ENCODE measurements at places on chromosomes 5 and 9.
A peak's percentile ranks its signal among the peaks of the same experiment; 100 is the strongest.

DNA sequence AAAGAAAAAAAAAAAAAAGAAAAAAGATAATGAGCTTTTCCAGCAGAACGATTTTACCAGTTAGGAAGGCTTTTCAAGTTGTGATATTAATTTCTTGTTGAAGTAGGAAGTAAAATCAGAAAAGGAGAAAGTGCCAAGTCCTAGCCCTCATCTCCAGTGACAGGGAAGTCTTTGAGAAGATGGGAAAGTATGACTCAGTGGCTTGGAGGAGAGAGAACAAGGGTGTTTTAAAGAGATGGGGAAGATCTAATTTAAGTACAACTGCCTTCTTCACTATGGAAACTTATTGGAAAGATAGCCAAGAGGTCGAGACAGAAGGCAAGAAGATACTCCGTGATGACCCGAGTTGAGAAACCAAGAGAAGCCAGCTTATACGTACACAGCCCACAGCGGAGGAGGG is 22.6 kb downstream of the FGF1 start:
- no peak for DNase-seq

DNA sequence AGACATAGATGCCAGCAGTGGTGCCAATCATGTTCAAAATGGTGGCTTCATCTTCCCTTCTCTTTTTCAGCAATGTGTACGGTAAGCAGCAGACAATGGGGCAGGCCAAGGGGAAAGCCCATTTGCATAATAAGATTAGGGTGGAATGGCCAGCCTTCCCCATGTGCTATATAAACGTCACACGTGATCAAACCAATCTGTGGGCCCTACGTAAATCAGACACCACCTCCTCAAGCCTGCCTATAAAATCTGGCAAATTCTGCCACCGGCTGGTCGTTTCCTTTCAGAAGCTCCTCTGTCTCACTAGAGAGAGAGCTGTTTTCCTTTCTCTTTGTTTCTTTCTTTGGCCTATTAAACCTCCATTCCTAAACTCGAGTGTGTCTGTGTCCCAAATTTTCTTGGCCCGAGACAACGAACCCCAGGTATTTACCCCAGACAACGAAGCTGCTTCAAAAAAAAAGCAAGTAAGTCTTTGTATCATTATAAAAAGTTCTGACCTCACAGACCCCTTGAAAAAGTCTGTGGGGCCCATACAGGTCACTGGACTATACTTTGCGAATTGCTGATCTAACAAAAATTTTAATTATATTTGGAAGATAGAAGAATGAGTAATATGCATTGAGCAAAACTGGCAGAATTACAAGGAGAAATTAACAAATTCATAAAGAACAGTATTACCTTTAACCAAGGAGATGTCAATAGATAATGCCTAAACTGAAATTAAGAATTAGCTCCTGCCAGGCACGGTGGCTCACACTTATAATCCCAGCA is 15.2 kb downstream of the ZBTB5 start:
- DNase-seq: no peak

DNA sequence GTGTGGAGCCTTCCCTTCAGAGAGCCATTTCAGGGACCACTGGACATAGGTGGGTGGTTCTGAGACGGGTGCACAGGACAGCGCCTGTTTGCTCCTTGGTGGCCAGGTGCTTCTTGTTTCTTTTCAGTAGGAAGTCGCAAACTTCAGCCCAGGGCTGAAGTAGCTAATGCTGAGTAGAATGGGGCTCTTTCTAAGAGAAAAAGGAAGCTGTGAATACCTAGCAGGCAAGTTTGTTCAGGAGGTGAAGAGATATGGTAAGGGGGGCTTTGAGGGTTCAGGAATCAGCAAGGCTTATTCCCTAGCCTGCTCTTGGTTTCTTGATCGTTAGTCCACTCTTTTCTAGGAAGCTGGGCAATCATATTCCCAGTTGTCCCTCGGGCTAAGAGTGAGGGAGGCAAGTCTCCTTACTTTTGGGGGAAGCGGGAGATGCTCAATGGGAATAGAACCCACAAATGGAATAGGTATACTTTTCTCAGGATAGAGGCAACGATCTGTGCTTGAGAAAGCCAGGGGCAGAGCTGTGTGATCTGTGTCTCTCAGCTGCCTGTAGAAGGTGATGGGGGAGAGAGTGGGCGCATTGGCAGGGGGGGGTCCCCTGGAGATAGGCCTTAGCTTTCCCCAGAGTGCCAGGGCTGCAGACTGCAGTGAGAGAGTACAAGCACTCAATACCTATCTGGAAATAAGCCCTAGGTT is 1.9 kb upstream of the PURA start:
- no peak for DNase-seq

GRCh38 chr9:16202914-16203728 is 650.3 kb downstream of the CCDC171 start:
- DNase-seq: no peak

GRCh38 chr9:116061546-116062205 is 91.9 kb upstream of the PAPPA start:
- DNase-seq: no peak

DNA sequence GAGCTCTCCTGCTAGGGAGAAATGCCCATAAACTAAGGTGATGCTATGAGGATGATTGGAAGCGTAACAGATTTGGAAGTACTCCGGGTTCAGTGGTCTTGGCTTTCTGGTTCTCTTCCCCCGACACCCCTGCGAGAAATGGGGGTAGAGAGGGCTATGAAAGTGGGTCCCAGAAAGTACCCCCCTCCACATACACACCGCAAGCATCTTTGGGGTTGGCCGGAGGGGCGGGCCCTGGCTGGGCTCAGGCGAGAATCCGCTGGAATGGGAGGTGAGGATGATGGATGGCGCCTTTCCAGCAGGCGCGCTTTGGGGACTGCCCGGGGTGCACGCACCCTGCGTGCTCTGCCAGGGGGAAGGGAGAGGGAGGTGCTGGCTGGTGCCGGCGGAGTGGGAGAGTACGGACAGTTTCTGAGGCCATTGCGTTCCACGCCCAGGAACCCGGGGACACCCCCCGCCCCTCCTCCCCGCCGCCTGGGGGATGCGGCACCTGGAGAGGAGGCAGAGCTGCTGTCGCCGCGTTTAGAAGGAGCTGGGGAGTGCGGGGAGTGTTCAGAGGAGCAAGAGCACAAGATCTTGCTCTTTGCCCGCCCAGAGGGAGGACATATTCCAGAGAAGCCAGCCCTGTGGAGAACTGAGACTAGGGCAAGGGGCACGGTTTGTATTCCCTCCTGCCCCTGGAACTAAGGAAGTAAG is 1.9 kb downstream of the PCSK5 start:
- peak; percentile 57 for DNase-seq

DNA sequence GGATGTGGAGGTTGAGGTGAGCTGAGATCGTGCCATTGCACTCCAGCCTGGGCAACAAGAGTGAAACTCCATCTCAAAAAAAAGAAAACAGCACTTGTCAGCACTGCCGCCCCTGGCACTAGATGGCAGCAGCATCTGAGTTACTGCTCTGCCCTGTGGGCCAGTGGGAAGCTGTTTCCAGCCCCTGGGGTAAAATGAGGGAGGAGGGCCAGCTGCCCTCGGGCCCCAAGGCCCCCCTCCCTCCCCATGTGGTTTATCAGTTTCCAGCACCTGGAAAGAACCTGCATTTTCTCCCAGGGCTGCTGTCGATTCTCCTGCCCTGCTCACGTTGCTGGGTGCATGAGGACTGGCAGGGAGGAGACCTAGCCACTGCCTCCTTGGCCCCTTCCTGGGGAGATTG is 13.2 kb upstream of the CEL start:
- DNase-seq: no peak

GRCh38 chr9:34403554-34404380 is 27.1 kb upstream of the MYORG start:
- peak; percentile 37 for DNase-seq

DNA sequence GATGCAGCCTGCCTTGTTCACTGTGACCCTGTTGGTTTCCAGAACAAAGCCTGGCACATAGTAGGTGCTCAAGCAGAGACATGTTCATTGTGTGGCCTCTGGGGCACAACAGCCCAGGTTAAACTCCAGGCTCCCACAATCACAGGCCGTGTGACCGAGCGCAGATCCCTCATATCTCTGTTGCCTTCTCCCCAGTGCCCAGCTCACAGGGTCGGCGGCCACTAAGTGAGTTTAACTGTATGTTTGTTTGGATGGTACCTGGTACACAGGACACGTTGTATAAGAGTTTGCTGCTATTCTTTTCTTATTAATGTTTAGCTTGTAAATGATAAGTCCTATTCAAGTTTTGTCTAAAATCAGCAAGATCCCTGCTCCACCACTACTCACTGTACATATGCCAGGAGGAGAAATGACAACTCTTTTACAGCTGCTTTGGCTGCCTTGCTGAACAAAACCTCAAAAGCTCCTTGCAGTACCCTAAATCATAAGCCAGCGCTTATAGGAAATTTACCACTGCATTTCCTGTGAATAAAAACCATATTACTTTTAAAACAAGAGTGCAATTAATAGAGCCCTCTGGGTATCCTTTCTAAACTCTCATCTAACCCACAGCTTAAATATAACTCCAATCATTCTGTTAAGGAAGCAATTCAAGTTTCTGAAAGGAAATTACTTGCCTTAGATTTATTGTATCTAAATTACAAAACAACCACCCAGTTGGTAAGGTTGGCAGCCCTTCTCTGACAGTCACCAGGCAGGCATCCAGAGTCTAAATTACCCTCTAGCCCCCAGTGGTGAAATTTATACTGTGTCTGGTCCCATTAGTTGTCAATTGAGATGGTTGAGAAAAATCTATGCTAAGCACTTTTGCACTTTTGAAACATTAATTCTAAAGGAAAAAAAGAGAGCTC is 379.4 kb downstream of the SEMA5A start:
- DNase-seq: no peak

DNA sequence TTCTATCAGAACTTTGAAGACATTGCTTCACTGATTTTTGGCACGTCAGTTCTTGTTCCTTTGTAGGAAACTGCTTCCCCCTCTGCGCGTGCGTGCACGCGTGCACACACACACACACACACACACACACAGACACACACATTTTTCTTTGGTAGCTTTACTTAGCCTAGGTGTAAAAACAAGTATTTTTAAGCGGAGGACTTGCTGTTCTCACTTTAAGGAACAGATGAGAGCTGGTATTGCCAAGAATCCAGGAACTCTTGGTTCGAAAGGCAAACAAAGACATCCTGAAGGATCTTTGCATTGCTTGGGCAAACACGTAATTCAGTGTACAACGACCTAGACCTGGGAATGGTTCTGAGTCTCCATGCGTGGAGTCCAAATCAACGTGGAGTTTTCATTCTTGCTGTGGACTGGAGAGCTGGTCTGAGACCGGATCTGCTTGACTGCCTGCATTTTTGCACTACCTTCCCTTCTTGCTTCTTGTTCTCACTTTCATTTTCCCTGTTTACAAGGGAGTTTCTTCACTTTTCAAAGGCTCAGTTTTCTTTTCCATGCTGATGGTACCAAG is 8.2 kb downstream of the TMEM268 start:
- DNase-seq: no peak

DNA sequence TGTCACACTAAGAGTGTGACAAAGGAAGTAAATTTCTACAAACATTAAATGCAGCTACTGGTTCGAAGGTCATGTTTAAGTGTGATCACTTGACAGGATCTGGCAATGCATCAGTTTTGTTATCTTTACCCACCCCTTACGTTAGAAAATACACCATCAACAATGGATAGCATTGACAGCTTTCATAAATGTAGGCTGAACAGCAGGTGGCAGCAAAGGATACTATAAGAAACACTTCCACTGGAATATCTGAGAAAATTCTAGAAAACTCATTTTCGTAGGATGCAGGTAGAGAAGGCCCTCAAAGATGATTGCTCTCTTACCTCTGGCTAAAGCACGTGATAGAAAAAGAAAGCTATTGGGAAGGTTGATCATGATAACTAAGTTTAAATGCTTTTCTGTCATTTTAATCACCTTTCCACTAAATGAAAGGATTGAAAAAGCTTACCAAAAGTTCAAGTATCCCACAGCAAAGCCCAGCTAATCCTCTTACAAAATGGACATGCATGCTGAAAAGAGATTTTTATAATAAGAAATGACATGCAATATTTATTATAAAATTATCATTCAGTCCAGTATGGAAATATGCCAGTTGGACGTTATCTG is 292.5 kb downstream of the PARP8 start:
- no peak for DNase-seq

GRCh38 chr5:63089147-63089546 is 510.5 kb downstream of the LRRC70 start:
- no peak for DNase-seq

DNA sequence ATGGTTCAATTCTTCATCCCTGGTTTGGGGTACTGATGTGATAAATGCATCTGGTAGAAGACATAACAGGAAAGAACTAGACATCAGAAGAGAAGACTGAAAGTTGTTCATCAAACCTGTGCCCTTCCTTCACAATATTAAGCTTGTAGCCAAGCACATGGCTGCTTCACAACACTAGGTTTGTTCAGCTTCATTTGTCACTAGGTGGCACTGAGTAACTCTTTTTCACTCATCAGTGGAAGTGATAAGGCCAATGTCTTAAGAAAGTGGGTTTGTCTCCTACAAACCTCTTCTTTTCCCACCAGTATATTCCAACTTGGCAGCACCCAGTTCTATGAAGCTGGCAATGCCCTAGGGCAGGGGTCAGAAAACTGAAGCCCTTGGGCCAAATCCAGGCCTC is 26.9 kb downstream of the ZNF484 start:
- DNase-seq: no peak

- DNase-seq: no peak
Measured at GRCh38 chr9:90925581-90926257, 124.1 kb downstream of the SYK start.

All from activated naive CD8-positive, alpha-beta T cell treated with anti-CD3 and anti-CD28 coated beads for 36 hours (primary cell).